ENCODE measurements at places on chromosomes 6 and 20.

DNA sequence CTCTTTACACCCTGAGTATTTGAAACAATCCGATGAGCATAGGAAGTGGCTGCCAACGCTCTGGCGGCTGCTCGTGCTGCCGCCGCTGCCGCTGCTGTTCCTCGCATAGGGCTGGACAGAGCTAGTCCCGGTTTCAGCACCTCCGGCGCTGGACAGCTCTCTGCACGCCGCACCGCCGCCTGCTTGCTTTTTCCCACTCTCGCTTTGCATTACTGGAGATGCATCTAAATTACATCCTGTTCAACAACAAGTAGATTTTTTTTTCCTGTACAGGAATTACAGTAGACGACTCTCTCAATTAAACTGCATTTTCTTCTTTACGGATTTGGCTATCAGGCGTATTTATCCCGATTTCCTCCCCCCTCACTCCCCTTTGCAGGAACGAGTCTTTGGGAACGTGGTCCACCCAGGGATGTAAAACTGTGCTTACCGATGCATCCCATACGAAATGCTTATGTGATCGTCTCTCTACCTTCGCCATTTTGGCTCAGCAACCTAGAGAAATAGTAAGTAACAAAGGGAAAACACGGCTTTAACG is 563.8 kb downstream of the LMBRD1 start:
- no peak for DNase-seq

DNA sequence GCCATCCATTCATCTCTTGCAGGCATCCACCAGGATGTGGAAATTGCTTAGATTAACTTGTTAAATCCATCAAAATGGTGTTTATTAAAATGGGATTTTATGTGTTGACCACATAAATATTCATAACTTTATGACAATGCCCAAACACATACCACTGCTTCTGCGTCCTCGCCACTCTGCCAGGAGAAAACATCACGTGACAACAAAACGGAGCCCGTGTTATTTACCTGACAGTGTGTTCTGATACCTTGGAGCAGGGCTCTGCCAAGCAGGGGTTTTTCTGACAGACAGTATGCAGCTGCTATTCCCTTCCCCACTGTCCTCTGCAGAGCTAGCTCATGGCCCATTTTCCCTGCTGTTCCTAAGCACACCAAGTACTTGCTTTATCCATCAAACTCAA is 279.5 kb upstream of the CHD6 start:
- DNase-seq, result no peak

DNA sequence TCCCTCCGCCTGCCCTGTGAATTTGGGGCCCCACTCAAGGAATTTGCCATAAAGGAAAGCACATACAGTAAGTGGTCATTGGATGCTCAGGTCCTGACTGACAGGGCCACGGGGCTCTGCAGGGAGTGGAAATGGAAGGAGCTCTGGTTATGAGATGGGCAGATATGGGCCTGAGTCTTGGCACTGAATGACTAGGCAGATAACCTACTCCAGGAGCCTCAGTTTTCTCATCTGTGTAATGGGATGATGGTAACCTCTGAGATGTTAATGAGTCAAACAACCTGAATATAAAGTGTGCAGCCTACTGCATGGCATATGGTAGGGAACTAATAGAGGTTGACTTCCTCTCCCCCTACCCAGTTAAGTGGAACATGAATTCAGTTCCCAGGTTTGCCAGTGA is 56.4 kb upstream of the NAA20 start:
- no peak for DNase-seq

- DNase-seq, result no peak
These were observed 109.6 kb upstream of the BACH2 start for GRCh38 chr6:90406142-90406794.

- no peak for DNase-seq
These were observed 218.9 kb upstream of the PRDM1 start for GRCh38 chr6:105867277-105867676.

- DNase-seq, result no peak
These were observed 122.2 kb downstream of the UNC5CL start for GRCh38 chr6:40916845-40917244.

GRCh38 chr6:4103929-4104328 is 25.0 kb upstream of the FAM217A start:
- DNase-seq, result no peak

- no peak for DNase-seq
These were observed 84.5 kb downstream of the JARID2 start for GRCh38 chr6:15330174-15330944.

DNA sequence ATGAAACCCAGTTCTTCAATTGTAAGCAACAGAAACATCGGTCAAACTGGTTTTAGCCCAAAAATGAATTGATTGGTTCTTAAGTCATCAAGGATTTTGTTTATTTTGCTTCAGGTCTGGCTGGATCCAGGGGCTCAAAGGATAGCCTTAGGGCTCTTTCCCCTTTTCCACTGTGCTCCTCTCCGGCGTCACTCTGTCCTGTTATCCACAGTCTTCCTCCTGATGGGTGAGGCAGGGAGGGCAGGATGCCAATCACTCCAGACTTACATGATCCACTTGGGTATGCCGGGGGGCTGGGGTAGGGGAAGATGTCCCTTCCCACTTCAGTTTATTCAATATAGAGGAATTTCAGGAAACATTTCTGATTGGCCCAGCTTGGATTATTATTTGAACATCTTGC is 40.0 kb downstream of the PLAGL2 start:
- DNase-seq, result no peak

DNA sequence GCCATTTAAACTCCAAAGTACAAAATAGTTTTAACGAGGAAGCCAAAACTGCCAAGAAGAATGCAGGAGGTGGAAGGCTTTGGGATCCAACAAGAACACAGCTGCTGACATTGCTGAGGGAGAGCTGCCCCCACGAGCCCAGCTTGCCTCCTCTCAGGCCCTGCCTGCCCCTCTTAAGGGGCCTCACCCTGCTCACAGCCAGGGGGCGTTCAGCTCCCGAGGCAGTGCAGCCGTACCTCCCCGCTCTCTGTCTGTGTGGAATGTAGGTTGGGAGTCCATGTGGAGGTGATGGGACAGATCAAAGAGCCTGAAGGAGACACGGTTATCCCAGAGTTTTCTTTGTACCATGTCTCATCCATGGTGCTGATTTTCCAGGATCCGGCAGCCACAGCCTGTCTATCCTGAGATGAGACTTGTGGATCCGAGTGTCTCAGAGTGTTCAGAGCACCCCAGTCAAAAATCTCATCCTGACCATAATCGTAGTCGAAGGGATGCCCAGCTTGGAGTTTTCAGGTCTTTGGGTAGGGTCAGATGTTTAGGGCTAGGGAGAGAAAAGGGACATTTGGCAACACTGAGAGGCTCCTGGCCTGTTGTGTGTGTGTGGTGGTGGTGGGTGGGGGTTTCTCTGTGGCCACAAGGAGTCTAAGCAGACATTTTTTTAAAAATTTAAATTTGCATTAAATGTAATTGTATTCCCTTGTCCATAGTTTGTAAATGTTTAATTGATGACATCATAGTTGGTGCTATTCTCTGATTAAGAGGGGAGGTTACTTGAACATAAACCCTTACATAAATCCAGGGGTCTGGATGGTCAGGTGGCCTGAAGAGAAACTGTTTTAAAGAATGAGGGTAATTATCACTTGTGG is 111.4 kb upstream of the CLDN20 start:
- DNase-seq, result no peak

GRCh38 chr20:62344782-62345181 is 22.3 kb downstream of the LAMA5 start:
- no peak for DNase-seq

GRCh38 chr6:6851949-6852261 is 255.9 kb upstream of the RREB1 start:
- no peak for DNase-seq

DNA sequence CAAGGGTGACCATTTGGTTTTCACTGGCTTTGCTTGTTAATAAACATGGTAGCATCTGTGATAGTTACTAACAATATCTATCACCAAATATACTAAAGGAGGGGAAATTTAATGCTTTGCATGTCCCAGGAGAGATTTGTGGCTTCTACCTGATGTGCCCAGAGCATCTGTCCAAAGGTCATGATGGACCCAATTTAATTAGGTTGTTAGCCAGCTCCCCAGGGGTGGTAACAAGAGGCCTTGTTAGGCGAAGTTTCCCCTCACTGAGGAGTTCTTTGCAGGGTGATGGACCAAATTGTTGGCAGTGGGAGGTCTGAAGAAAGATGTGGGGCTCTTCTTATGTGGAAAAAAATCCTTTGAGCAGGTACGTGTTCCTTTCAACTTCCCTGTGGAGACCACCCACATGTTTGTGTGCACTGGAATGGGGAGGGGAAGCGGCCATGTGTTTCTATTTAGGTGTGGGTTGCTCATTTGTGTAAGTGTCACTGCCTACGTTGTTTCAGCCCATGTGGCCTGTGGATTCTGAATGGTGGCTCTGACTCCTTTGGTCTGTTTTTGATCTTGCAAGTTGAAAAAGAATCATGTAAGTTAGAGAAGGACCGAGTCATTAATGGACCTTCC is 137.6 kb downstream of the CLIC5 start:
- no peak for DNase-seq

GRCh38 chr6:6910734-6911295 is 196.9 kb upstream of the RREB1 start:
- no peak for DNase-seq

GRCh38 chr6:18178960-18179615 is 23.9 kb downstream of the KDM1B start:
- no peak for DNase-seq

- no peak for DNase-seq
These were observed 31.6 kb upstream of the LY86 start for GRCh38 chr6:6556738-6557503.

GRCh38 chr6:27966044-27966443 is 9.0 kb downstream of the OR2B6 start:
- DNase-seq, result no peak

DNA sequence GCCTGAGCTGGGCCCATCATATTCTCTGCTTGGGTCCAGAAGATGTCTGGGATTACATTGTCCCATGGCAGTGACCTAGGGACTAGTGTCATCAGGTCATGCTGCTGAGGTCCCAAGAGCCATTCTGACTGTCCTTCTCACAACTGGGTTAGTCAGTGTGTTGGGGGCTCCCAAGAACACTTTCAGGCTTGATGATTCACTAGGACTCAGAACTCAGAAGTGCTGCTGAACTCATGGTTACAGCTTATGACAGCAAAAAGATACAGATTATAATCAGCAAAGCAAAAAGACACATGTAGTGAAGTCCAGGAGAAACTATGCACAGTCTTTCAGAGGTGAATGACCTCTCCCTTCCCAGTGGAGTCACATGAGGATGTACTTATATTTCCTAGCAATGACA is 107.8 kb downstream of the SYNE1 start:
- DNase-seq, result no peak

- no peak for DNase-seq
These were observed 84.3 kb upstream of the PREP start for GRCh38 chr6:105487040-105487790.

- no peak for DNase-seq
These were observed 137.7 kb downstream of the BACH2 start for GRCh38 chr6:90158936-90159335.

- no peak for DNase-seq
These were observed 204.5 kb downstream of the UBE3D start for GRCh38 chr6:82861121-82861520.

GRCh38 chr6:23511817-23512216 is 614.2 kb upstream of the NRSN1 start:
- DNase-seq, result no peak

GRCh38 chr6:151269321-151269995 is 29.7 kb downstream of the AKAP12 start:
- DNase-seq, result no peak

GRCh38 chr20:53990768-53991450 is 79.5 kb downstream of the BCAS1 start:
- no peak for DNase-seq

DNA sequence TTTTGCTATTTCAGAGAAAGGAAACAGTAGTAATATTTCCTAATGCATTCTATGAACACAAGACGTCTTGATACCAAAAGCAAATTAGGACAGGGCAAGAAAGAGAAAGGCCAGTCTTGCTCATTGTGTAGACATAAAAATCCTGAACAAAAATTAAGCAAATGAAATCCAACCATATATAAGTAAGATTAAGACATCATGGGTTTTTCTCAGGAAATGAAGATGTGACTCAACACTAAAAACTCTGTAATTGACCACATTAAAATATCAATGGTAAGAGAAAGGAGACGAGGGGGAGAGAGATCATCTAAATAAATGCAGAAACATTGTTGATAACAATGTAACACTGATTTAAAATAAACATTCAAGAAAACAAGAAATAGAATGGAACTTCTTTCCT is 205.4 kb downstream of the SOD2 start:
- no peak for DNase-seq

DNA sequence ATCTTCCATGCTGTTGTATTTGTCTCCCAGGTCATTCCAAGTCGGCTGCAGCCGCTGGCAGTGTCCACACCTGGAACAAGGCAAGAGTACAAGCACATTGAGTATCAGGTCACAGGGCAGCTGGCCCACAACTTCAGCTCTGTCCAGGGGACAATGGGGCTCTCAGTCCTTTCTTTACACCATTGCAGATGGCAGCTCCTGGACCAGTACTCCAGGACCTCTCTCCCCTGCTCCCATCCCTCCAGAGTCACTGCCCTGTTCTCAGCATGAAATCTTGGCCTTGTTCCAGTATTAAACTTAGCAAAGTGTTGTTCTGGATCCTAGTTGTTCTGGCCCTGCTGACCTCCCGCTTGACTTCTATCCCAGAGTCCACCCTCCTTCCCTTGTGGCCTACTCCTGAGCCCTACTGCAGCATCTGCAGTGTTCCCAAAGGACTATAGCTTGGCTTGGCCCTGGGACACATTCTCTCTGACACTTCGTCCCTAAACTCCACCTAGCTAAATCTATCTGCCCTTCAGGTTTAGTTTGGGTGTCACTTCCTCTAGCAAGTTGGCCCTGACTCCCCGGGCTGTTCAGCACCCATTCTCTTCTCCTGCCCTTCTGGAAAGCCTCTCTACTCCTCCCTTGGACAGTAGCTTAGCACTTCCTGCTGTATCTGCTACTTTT is 5.8 kb downstream of the TXNDC5 start:
- DNase-seq, result no peak

DNA sequence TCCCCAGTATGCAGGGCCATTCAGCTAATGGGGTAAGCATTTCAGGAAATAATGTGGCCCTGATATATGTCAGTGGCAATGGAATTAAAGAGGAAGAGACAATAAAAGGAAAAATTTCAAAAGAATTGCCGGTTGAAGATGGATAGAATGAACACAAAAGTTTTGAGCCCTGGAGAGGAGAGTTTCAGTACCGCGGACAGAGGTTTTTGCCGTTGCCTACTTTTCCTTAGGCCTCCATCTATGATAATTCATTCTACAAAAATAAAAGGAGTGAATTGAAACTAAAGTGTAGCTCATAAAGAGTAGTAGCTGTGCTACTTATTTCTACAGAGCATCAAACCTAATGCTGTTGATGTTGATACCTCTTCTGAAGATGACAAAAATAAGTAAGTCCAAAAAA is 140.7 kb downstream of the RNASET2 start:
- DNase-seq, result no peak
